Stimulated activated CD4-positive, alpha-beta T cell treated with anti-CD3 and anti-CD28 coated beads, Interleukin-2, amount 100 ng/mL, for 48 hours (primary cell): ENCODE measurements at places on chromosomes 7 and 10.

GRCh38 chr10:75772153-75772887 is 340.9 kb downstream of the LRMDA start:
- no peak for DNase-seq

DNA sequence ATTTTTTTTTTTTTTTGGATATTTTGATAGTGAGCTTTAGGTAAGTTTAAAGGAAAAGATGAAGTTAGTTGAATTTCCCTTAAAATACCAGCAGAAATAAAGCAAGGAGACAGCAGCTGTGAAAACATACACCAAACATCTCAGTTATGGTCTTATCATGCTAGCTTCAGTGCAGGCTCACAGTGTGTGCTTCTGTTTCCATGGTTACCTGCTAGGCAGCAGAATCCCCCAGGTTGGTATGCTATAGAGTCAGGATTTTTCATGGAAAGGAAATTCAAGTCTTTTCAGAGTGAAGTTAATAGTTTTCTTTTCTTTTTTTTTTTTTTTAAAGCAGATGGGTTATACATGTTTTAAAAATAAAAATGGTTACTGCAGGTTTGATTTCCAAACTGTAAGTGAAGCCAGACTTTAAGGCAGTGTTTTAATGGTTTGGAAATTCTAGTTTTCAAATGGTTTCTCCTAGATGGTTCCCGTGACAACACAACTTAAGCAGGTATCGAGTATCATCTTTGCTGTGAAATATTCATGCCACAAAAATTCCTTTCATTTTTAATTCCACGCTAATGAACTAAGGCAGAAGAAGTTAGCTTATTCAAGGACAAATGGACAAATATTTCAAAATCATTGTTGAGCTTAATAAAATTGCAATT is 230.9 kb downstream of the BICC1 start:
- DNase-seq: no peak

DNA sequence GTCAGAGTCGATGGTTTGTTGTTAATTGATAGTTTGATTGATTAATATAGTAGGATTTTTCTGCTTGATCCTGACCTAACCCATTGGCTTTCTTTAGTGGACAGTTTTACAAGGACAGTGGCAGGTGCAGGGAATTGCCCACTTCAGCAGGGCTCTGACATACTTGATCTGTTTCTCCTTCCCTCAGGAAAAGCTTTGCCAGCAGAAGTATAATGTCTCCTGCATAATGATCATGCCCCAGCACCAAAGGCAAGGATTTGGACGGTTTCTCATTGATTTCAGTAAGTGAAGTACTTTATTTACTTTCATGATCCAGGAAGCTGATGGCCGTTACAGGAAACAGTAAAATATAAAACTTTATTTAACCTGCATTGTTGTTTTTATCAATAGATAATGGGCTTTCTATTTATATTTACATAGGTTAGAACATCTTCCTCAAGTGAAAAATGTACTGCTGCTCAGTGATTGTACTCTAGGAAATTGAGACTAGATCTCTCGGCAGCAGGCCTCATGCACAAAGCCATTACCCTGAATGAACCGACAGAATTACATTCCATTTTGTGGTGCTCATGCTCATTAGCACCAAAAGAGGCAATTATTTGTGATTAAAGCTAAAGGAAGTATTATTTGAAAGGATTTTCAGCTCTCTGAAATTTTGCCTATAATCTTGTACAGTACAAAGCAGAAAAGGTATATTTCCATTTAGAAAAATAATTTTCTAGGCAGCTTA is 122.5 kb upstream of the SAMD8 start:
- no peak for DNase-seq

- DNase-seq: no peak
Observed at GRCh38 chr7:9407816-9408215, 974.4 kb downstream of the NXPH1 start.

DNA sequence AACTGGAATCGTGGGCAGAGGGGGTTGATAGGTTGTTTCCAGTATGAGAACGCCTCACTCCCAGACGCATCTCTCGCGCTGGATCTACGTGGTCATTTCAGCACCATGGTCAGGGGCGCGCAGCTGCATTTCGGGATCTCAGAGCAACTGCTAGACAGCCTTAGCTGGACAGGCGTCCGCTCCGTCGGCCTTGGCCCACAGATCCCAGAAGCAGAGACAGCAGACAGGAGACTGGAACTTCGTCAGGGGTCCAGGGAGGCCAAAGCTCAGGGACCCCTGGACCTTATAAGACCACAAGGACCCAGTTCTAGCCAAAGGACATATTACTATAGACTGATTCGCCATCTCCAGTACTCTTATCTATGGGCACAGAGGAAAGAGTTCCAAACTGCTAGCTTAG is 5.3 kb downstream of the NEUROG3 start:
- DNase-seq: peak; percentile 39
